ENCODE measurements at places on chromosomes 2 and 18.
A peak's percentile ranks its signal among the peaks of the same experiment; 100 is the strongest.

GRCh38 chr2:229269146-229269545 is 1.9 kb downstream of the PID1 start:
- peak overlapping the region; percentile 70 for H3K4me3 ChIP-seq
- no peaks in the 10 kb centered on the region for H3K4me1 ChIP-seq
- peak overlapping the region; percentile 95 for H3K27ac ChIP-seq
- H3K36me3 ChIP-seq: no peaks in the 10 kb centered on the region
- H3K27me3 ChIP-seq: no peaks in the 10 kb centered on the region
- no peak for DNase-seq

DNA sequence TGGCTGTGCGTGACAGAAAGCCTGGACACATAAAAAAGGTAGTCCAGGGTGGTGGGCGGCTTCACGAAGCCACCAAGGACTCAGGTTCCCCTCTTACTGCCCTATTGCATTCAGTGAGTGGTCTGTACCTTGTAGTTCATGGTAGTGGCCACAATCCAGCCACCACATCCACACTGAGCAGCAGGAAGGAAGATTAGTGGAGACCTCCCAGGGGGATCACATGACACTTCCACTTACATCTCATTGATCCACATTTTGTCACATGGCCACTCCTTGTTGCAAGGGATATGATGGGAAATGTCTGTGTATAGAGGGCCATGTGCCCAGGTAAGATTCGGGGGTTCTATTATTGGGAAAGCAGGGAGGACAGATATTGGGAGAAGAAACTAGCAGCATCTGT is 13.7 kb downstream of the IL1R2 start:
- H3K4me3 ChIP-seq: no peak overlapping the region
- DNase-seq: no peak

DNA sequence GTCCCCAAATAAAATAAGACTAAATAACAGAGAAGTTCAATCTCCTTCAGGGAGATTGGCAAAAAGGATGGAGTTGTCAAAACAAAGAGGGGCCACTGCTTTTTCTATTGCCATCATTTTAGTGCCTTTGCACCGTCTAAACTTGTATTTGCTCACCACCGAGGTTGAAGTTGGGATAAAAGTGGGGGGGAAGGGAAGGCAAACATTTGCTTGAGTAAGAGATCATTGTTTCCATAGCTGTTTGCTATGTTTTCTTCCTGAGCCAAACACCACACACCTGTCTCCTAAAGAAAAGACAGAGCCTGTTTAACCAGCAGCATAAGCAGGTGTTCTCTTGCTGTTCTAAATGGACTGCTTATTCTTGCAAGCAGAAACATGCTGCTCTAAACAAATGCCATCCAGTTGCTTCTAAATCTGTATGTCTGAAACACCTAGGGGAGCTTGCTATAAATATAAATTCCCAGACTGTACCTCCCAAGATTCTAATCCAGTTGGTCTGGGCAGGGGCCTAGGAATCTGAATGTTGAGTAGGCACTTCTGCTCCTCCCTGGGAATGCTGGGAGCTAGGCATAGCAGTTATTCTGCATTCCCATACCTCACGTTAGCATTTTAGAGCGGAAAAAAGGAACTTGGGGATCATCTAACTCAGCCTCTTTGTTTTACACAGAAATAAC is 179.4 kb upstream of the ARL4C start:
- no peaks in the 10 kb centered on the region for H3K36me3 ChIP-seq
- no peak overlapping the region for H3K27ac ChIP-seq
- no peak for DNase-seq
- H3K27me3 ChIP-seq: no peaks in the 10 kb centered on the region
- no peak overlapping the region for H3K4me3 ChIP-seq

- no peaks in the 10 kb centered on the region for H3K27me3 ChIP-seq
- peaks cover 3% of the 10 kb centered on the region for H3K4me1 ChIP-seq
- no peak for DNase-seq
- no peak overlapping the region for H3K27ac ChIP-seq
- no peaks in the 10 kb centered on the region for H3K36me3 ChIP-seq
These were observed 33.7 kb downstream of the ABI2 start for GRCh38 chr2:203361922-203362321.

GRCh38 chr2:158546412-158547144 is 89.8 kb downstream of the PKP4 start:
- H3K4me1 ChIP-seq: no peaks in the 10 kb centered on the region
- no peaks in the 10 kb centered on the region for H3K36me3 ChIP-seq
- no peak overlapping the region for H3K27ac ChIP-seq
- no peak overlapping the region for H3K4me3 ChIP-seq
- DNase-seq: no peak
- H3K27me3 ChIP-seq: no peaks in the 10 kb centered on the region

- H3K27ac ChIP-seq: no peak overlapping the region
- H3K4me3 ChIP-seq: no peak overlapping the region
- H3K36me3 ChIP-seq: no peaks in the 10 kb centered on the region
- no peak for DNase-seq
- no peaks in the 10 kb centered on the region for H3K27me3 ChIP-seq
- H3K4me1 ChIP-seq: no peaks in the 10 kb centered on the region
These were observed 119.0 kb downstream of the PMAIP1 start for GRCh38 chr18:60018618-60019462.

DNA sequence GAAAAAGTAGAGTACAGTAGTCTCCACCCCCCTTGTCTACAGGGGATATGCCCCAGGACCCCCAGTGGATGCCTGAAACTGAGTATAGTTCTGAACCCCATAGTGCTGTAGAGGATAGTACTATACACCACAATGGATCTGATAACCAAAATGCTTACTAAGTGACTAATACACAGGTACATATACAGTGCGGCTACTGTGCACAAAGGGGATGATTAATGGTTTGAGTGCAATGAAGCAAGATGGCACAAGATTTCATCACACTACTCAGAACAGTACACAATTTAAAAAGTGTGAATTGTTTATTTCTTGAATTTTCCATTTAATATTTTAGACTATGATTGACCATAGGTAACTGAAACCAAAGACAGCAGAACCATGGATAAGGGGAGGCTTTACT is 446.9 kb upstream of the NRP2 start:
- H3K27ac ChIP-seq: no peak overlapping the region
- H3K4me3 ChIP-seq: no peak overlapping the region
- H3K36me3 ChIP-seq: no peaks in the 10 kb centered on the region
- no peaks in the 10 kb centered on the region for H3K4me1 ChIP-seq
- no peaks in the 10 kb centered on the region for H3K27me3 ChIP-seq

GRCh38 chr18:8091035-8091434 is 518.2 kb upstream of the RAB12 start:
- no peaks in the 10 kb centered on the region for H3K36me3 ChIP-seq
- H3K4me1 ChIP-seq: no peaks in the 10 kb centered on the region
- no peak overlapping the region for H3K27ac ChIP-seq
- no peak overlapping the region for H3K4me3 ChIP-seq
- no peaks in the 10 kb centered on the region for H3K27me3 ChIP-seq

DNA sequence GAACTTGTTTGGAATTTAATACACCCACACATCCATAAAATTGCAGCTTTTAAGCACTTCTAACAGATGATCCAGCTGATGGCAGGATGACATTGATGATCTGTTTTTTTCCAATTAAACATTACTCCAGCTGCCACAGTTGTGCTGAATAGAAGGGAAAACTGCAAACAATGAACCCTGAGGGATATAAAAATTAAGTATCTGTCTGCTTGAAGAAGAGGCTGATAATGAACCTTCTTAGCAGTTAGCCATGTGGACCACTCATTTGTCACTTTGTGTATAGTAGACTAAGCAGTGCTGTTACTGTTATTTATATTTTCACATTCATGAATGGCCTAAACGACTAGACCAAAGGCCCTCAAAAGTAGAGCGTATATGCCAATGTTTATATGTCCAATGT is 1201.0 kb upstream of the LRRTM1 start:
- DNase-seq: no peak
- no peak overlapping the region for H3K4me3 ChIP-seq
- no peak overlapping the region for H3K27ac ChIP-seq
- no peaks in the 10 kb centered on the region for H3K27me3 ChIP-seq
- H3K36me3 ChIP-seq: no peaks in the 10 kb centered on the region
